Right lobe of liver (tissue), 6 donors: ENCODE measurements at places on chromosomes 2 and 18. TPM values are rescaled to one million over a fixed set of nuclear protein-coding genes. Genes with fewer than 3 reads are reported as not detected.

RNF149 gene
- 45.4 TPM for total RNA-seq

- no peak overlapping the region for H3K4me3 ChIP-seq
- no peak for DNase-seq
- no peaks in the 10 kb centered on the region for H3K4me1 ChIP-seq
- no peaks in the 10 kb centered on the region for H3K27me3 ChIP-seq
Measured at GRCh38 chr2:230974096-230974913, 21.6 kb upstream of the SPATA3 start.

DNA sequence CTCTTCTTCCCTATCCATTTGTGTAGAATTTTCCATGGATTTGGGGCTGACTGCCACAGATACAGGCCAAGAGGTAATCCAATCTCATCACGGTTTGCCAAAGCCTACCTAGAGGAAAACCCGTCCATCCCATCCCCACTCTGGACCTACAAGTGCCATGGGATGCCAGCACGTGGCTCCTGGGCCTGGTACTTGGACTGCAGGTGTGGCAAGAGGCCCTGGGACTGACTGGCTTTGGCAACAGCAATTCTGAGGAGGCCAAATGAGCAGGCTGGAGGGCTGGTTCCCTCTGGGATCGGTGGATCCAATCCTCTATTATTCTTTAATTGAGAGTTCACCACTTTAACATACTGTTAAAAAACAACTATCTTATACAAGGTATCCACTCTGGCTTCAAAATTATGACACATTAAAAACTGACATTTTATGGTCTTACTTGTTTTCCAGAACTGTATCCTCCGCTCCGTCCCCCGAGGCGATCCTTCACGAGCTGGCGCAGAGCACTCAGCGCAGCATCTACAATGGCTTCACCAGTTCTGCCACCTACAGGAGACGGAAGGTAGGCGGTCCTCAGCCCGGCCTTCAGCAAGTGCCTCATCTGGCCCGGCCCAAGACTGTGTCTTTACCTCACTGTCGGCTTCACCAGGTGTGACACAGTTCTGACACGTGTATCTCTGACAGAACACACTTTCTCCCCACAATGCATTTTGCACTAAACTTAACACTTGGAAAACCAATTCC lies 19.8 kb downstream of the PDIA6 start:
- DNase-seq: no peak
- peaks cover 95% of the 10 kb centered on the region for H3K36me3 ChIP-seq
- no peak overlapping the region for H3K27ac ChIP-seq

DNA sequence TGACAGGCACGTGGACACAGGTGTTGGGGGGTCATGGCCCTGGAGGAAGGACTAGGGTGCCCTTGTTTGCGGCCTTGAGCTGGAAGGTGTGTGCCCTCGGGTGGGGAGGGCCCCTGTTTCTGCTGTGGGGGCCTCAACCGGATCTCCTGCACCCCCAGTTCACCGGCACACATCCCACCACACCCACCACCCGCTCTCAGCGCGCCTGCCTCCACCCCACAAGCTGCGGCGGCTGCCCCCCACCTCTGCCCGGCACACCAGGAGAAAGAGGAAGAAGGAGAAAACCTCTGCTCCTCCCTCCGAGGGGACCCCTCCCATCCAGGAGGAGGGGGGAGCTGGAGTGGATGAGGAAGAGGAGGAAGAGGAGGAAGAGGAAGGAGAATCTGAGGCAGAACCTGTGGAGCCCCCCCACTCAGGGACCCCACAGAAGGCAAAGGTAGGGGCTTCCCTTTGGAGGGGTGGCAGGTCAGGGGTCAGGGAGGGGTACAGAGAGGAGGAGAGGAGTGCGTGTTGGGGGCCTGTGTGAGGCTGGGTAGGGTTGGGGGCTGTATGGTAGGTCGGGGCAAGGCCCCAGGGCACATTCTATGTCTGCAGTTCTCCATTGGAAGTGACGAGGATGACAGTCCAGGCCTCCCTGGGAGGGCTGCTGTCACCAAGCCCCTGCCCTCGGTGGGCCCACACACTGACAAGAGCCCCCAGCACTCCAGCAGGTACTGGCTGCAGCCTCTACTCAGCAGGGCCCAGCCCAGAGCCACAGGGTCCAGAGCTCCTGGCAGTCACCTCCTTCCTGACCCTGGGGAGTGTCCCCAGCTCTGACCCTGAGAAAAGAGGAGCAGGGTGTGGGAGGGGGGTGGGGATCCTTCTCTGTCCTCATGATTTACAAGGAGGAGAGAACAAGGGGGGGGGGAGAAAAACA lies 1.8 kb downstream of the SLC4A3 start:
- no peaks in the 10 kb centered on the region for H3K36me3 ChIP-seq
- H3K4me1 ChIP-seq: no peaks in the 10 kb centered on the region
- no peak overlapping the region for H3K4me3 ChIP-seq
- no peaks in the 10 kb centered on the region for H3K27me3 ChIP-seq
- no peak overlapping the region for H3K27ac ChIP-seq
- no peak for DNase-seq

- no peak overlapping the region for H3K4me3 ChIP-seq
- H3K27ac ChIP-seq: peak overlapping the region; percentile 67
- H3K36me3 ChIP-seq: no peaks in the 10 kb centered on the region
- H3K27me3 ChIP-seq: no peaks in the 10 kb centered on the region
Measured at GRCh38 chr2:127437781-127438726, 19.8 kb downstream of the PROC start.
